Right ventricle myocardium inferior (tissue), 1 donor: ENCODE measurements at places on chromosomes 7 and 10. TPM values are rescaled to one million over a fixed set of nuclear protein-coding genes. Genes with fewer than 3 reads are reported as not detected.

ASIC3 gene
- total RNA-seq, result 5.5 TPM

AASS gene
- total RNA-seq, result 19.2 TPM

DNA sequence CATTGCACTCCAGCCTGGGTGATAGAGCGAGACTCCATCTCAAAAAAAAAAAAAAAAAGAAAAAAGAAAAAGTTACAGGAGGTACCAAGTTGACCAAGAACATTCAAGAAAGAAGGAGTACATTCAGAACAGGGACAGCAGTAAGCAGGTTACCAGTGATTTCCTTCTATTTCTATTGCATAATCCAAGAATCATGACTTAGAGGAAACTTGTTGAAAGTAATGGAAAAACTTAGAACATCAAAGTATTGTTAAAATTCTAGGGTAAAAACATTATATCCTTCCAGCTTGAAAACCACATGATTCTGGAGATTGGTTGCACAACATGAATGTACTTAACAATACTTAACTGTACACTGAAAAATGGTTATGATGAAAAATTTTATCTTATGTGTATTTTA, 25.2 kb downstream of the RAPGEF5 start:
- DNase-seq, result no peak

NPSR1 gene
- total RNA-seq, result not detected

DNA sequence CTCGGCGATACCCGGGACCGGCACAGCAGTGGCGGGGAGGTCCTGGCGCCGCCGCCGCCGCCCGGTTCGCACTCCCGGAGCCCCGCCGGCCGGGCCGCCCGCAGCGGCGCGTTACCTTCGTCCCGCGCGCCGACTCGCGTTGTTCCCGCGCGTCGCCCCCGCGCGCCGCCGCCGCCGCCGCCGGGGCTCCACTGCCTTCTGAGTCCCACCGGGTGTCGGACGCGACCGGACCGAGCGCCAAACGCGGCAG, at the start of gene EZH2:
EZH2 (minus strand) TSS at position 243 of the 250 bp plus-strand sequence. CDS start 36,993 bp downstream, outside the sequence.
- DNase-seq, result no peak
